NCI-H2227 treated with DMSO at 0.1 percent for 48 hours (cell line): ENCODE measurements at places on chromosomes 12 and 14.

GRCh38 chr14:77014734-77015133, 13.8 kb downstream of the IRF2BPL start:
- DNase-seq: no peak

DNA sequence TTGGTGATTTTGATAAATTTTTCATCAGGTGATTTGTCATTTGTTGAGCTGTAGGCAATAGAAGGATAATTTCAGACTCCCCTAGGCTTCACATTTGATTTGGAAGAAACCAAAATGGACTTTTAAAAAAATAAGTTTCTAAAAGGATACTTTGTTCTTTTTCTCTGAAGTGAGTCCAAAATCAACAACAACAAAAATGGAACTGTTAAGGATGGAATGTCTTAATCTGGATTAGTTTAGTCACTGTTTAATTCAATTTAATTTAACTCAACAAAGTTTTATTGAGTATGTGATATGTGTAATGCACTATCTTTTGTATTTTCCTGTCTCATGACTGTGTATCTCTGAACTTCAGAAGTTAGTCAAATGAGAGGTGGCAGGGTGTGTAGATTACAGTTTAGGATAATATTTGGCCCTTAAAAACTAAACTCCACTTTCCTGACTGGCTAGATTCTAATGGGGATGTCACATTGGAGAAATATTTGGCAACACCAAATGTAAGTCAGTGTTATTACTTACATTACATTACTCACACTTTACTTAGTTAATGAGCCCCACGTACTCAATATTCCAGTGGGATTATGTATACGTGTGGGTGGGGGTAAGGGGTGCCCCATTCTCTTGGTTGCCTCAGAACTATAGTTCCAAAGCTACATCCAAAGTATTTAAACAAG, 209.7 kb downstream of the BCAT1 start:
- DNase-seq: no peak

GRCh38 chr12:30926243-30927221, at the start of gene TSPAN11:
TSPAN11 (plus strand) TSS chr12:30926748; CDS start chr12:30953992, 27,244 bp downstream.
- DNase-seq: no peak

- peak; percentile 47 for DNase-seq
Measured at GRCh38 chr14:39398382-39398781, 33.9 kb downstream of the FBXO33 start.

GRCh38 chr12:124621296-124621660, 53.9 kb upstream of the NCOR2 start:
- DNase-seq: no peak
